Stimulated activated CD8-positive, alpha-beta memory T cell treated with anti-CD3 and anti-CD28 coated beads, Interleukin-2, amount 100 ng/mL, for 1 hour (primary cell): ENCODE measurements at places on chromosomes 12 and 14.

DNA sequence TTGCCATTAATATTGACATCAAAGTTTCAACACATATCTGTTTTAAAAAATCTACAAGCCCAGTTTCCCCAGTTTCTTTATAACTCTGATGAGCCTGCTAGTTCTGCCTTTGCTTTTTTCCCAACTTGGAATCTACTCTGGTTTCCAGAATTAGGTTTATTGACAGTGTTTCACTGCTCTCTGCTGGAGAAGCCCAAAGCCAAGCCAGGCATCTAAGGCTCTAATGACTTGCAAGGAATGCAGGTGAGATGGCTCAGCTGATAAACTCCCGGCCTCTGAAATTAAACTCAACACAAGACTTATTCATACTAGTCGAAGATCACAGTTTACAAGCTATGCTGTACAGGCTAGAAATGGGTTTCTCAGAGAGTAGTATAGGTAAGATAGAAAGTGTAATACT is 54.3 kb downstream of the HMGA2 start:
- DNase-seq: no peak

DNA sequence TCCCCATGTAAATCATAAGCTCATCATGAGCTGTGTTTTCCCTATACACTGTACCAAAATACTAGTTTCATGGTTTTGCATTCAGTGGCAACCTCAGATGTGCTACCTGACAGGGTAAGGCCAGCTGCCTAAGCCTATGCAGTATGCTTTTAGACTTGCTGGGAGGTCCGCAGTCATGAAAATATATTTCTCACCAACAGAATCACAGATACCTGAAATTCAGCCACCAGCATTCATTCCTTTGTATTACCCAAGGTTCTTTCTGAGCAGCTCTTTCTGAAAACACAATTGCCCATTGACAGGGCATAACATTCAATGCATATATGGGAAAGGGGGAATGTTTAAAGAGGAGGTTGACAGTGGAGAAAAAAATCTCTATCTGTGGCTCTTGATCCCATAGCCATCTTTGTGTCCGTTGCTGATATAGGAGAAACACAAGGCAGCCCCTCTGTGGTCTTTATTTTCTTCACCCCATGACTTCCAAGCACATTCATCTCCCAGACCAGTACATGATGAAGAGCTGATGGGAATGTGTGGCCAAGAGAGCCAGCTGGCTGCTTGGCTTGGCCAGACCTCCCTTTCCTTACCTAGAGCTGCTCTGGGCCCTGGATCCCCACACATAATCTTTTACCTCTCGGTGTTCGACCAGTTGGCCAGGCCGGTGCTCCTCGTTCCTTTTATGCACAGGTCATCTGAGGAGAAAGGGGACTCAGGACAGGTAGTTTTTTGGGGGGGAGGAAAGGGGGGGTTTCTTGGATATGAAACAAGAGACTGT is 162.9 kb downstream of the KCNA5 start:
- no peak for DNase-seq

DNA sequence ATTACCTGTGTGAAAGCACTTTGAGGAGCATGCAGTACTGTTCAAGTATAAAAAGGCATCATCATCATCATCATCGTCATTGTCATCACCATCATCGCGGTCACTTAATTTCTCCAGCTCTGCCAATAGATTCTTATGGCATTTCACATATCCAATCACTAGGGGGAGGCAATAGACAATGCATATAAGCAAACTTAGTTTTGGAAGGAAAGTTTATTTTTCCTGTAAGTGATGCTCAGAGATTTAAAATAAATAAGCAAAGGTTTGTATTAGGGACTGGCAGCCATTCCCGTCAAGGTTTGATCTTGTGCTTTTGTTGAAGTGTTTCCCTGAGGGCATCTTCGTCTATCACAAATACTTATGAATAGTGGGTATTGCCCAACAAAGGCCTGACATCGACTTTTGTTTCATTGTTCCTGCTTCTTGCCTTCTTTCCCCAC is 127.4 kb downstream of the KTN1 start:
- DNase-seq: no peak

DNA sequence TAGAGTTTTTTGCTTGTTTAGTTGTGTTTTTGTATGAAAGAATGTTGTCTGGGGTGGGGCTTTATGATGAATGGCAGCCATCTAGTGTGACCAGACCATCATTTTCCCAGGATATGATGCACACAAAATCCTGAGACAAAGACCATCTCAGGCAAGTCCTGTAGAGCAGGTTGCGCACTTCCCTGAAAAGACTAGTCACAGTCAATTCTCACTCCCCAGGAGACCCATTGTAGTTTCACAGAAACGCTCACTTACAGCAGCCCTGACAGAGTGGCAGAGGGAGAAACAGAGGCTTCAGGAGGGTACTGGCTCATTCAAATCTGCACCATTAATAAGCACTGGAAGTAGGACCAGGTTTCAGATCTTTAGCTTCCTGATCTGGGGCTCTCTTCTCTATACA is 183.2 kb downstream of the TMEM117 start:
- no peak for DNase-seq

DNA sequence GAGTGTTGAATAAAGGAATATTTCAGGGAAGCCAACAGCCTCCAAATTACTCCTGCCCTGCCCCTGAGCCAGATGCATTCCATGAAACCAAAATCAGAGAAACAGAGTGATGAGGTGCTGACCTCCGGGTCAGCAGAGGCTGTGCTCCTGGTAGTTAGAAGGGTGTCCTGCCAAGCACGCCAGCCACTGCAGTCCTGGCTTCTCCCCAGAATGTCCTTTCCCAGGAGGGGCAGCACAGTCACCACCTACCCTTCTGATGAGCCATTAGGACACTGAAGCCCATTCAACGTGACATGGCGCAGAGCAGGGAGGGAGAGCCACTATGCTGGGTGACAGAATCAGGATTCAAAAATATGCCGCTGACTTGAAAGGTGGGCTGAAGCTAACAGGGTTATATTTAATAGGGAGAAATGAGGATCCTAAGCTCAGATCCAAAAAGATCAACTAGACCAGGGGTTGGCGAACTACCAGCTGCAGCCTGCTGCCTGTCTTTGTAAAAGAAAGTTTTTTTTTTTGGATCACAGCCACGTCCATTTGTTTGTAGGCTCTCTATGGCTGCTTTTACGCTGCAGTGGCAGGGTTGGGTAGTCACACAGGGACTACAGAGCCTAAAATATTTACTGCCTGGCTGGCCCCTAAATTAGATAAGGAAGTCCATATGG is 34.5 kb upstream of the PLEK2 start:
- DNase-seq: no peak

- no peak for DNase-seq
Observed at GRCh38 chr14:88562532-88562830, 356 bp upstream of the ZC3H14 start.

DNA sequence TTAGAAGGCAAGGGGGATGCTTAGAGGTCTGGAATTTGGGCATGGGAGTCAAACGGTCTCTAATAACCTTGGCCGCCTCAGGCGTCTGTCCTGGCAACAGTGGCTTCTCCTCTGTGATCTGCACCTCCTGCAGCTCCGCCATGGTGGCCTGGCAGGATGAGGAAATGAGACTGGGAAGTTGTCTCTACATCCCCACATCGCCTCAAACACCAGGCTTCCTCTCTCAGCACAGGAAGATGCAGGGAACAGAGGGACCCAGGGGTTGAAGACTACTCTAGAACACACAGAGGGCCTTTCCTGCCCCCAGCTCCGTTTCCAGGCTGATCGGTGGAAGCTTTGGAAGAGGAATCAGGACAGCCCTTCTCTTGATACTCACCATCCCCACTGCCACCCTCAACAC is 1.7 kb downstream of the NDRG2 start:
- no peak for DNase-seq

GRCh38 chr12:132827763-132828703 is 636 bp downstream of the GOLGA3 start:
- DNase-seq: no peak

DNA sequence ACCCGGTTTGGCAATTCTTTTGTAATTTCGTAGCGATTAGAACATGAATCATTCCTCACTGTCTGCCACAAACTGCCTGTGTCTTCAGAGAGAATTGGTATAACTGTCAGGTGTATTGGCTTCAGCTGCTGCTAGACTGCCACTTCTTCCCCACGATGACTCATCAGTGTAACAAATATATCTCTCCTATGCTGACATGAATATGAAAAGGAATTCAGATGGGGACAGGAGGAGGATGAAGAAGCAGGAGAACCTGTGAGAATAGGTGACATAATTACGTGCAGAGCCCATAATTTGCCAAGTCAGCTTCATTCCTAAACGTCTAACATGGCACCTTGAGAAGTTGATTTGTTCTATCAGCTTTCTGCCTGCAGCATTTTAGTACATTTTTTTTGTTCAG is 64.9 kb downstream of the FRMD6 start:
- no peak for DNase-seq

GRCh38 chr14:34065690-34066391 is 115.0 kb upstream of the EGLN3 start:
- no peak for DNase-seq

- no peak for DNase-seq
Observed at GRCh38 chr12:120473807-120474615, 4.5 kb upstream of the SRSF9 start.

GRCh38 chr12:69102856-69103255 is 136.5 kb upstream of the CPSF6 start:
- no peak for DNase-seq

GRCh38 chr12:90543841-90544240 is 411.1 kb downstream of the CCER1 start:
- DNase-seq: no peak

DNA sequence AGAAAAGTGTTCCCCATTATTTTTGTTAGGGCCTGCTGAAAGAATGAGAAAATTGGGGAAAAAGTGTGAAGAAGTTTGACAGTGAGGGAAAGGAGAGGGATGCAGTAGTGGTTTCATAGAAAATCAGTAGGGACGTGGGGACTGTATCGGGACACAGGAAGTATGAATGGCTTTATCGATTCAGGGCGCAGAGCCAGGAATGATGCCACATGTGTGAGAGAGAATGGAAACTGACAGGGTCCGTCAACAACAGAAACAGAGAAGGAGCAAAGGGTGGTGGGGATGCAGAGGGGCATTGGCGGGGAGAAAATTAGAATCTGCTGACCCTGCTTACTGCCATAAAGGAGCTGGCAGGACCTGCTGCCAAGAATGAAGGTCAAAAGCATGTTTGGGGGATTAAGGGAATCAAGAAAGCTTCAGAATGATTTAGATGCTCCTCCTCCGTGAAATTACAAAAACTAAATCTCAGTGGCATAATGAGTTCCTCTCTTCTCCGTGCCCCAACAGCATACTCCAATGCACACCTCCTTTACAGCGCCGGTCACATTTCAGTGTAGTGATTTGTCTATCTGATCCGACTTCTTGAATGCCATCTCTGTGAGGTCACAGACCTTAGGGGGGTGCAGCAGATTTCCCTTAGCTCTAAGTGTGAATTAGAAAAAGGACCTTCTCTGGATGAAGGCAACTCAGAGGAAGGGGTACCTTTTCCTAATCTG is 92.6 kb downstream of the EMP1 start:
- no peak for DNase-seq

DNA sequence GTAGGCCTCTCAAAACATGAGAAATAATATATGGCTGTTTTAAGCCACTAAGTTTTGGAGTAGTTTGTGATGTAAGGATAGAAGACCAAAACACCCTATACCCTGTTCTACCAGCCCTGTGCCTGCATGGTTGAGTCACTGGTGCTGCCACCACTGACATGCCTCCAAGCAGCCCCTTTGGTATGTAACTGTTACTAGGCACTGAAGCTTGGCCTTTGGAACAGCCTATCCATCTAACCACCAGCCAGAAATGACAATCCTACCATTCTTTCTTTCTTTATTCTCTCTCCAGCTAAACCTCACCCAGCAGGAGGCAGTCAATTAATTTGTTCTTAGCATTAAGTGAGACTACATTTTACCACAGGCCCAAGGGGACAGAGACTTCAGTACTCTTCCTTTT is 240.3 kb downstream of the MSRB3 start:
- DNase-seq: no peak

DNA sequence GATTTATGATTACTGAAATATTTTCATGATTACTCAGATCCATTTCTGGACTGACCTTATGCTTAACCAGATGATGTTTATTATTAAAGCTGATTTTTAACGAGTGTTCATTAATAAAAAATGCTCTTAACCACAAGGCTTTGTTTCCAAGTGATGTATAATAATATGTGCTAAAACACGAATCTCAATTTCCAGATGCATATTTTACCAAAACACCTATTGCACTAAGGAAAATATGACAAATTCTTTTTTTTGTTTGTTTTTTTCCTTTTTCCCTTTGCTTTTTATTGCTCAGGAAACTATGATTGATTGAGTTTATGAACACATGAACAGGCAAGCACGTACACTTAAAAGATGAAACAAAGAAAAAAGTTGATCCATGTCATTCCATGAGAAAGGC is 16.9 kb upstream of the DUSP6 start:
- DNase-seq: no peak

GRCh38 chr12:12936983-12937491 is 14.9 kb downstream of the GPRC5D start:
- no peak for DNase-seq

GRCh38 chr12:132174015-132174838 is 30.0 kb downstream of the NOC4L start:
- DNase-seq: no peak

DNA sequence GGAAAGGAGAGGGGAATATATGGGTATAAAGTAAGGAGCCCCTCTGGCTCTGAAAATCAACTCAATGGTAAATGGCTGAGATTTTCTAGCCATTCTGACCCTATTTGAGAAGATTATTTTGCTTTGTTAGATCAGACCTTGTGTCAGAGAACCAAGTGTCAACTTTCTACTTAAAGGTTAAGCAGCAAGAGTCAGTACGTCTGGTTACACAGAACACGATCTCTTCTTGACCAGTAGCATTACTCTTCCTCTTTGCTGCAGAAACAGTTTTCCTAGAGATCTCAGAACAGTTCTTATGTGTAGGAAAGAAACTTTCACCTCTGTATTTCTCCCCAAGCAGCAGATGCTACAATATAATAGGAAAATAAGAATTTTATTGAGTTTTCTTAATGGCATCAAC is 47.4 kb upstream of the BTG1 start:
- DNase-seq: no peak

- no peak for DNase-seq
Observed at GRCh38 chr12:124041907-124042306, 68.9 kb downstream of the ZNF664 start.

DNA sequence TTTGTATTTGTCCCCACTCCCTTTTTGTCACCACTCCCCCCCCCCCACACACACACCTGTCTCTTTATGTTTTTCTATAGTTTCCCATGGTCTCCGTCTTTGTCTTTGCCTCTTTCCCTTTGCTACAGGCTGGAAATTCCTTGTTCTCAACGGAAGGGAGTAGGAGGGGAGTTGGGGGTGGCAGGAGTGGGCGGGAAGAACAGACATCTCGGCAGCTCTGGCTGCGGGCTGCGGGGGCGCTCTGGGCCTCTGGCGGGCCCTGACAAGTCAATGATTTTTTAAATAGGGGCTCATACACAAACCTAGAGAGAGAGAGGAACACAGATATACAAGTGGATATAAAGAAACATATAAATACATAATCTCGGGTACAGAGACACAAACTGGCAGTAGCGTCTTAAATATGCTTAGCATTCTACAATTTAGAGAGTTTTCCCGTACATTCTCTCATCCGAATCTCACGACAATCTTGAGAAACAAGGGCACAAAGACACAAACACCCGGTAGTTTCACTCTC is 2.4 kb upstream of the NAB2 start:
- DNase-seq: no peak

- DNase-seq: no peak
Observed at GRCh38 chr14:105154476-105154871, 14.1 kb downstream of the JAG2 start.
